ENCODE measurements at places on chromosomes 3 and 15.
A peak's percentile ranks its signal among the peaks of the same experiment; 100 is the strongest.

DNA sequence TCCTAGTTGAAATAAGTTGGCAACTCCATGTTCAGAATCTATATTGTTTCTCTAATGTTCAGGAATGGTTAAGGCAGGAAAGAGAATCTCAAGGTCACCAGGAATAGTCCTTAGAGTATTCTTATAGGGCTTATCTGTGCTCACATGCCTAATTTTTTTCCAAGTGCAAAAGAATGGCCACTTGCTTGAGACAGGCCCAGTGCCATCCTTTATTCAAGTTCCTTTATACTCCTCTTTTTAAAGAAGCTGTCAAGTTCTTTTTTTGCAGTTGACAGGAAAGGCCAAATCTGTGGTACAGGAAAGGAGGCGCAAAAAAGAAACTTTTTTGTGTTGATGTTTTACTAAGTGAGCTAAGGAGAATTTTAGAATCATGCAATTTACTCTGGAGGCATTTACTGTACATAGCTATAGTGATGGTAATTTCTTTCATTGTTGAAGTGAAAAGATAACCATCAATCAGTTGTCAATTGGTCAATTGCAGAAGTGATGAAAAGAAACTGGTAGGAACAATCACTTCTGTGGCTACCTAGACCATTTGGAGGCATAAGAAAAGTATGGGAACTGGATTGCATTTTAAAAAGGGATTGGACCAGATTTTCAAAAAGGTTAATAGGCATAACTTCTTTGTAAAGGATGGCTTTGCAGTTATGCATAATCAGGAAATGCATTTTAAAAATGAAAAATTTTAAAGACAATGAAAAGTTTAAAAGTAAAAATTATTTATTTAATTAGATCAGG lies 102.5 kb upstream of the SOX2 start:
- no peak for DNase-seq

- no peak for DNase-seq
Observed at GRCh38 chr3:121739902-121740301, 9.6 kb downstream of the GOLGB1 start.

- DNase-seq: no peak
Observed at GRCh38 chr3:85594676-85595075, 635.9 kb downstream of the CADM2 start.

- DNase-seq: no peak
Observed at GRCh38 chr15:78339559-78339958, 594 bp upstream of the CRABP1 start.

- no peak for DNase-seq
Observed at GRCh38 chr3:117793622-117794265, 1084.2 kb downstream of the TUSC7 start.

GRCh38 chr3:99972380-99973104 lies 141.8 kb downstream of the FILIP1L start:
- DNase-seq: no peak

DNA sequence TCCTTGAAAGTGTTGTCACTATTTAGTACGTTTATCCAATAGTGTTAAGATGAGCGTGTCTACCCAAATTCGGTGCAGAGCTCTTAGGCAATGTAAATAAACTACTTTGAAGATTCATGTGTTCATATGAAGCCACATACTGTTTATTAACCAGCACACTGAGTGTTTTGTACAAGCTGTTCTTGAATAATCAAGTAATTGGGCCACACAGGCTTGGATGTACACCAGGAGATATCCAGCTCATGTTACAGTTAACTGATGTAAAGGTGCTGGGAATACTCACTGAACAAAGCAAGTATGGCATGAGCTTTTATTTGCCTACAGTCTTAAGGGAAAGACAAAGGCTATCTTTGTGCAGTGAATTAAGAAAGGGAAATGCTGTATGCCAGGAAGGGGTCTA lies 632 bp upstream of the DHX36 start:
- DNase-seq: peak; percentile 29

- no peak for DNase-seq
Observed at GRCh38 chr3:101091489-101091888, 98.3 kb upstream of the ABI3BP start.

GRCh38 chr15:91414124-91414523 lies 314.1 kb downstream of the SV2B start:
- DNase-seq: no peak

GRCh38 chr15:69755551-69756310 lies 303.1 kb downstream of the RPLP1 start:
- DNase-seq: no peak

DNA sequence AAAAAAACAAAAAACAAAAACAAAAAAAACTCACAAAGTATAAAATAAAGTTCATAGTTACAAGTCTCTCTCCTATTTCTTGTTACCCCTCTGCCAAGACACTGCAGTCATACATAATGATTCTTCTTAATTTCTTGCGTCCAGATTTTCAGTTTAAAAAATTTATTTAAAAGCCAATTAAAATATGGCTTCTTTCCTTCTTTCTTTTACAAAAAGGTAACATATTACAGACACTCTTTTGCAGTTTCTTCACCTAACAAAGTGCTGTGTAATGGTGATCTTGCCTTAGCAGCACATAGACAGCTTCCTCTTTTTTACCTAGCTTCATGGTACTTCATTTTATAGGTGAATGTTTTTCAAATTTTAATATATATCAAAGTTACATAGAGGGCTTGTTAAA lies 136.1 kb upstream of the SGO1 start:
- DNase-seq: no peak

- DNase-seq: no peak
Observed at GRCh38 chr3:37707428-37708372, 154.0 kb upstream of the CTDSPL start.

DNA sequence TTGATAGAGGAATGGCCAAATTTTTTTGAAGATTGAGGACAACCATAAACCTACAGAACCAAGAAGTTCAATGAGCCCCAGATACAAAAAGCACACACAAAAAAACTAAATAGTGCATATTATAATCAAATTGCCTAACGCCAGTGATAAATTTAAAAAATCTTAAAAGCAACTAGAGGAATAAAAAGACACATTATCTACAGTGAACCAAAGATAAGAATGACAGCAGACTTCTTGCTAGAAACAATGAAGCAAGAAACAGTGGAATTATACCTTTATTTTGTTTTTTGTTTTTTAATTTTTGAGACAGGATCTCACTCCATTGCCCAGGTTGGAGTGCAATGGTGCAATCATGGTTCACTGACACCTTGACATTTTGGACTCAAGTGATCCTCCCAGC lies 9.9 kb upstream of the SAMD7 start:
- DNase-seq: no peak

DNA sequence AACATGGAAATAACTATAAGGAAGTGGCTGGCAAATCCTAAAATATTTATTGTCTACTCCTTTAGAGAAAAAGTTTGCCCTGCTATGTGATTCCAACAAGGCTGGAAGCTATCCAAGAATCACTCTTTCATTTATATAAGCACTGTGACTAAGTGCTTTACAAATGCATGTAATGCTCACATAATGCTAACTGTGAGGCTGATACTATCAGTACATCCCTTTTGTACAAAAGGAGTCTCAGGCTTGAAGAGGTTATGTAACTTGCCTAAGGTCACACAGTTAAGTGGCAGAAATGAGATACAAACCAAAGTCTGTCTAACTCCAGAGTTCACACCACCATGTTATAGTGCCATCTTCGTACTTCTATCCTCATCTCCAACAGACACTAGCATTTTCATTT lies 17.0 kb downstream of the TOPBP1 start:
- peak; percentile 79 for DNase-seq

DNA sequence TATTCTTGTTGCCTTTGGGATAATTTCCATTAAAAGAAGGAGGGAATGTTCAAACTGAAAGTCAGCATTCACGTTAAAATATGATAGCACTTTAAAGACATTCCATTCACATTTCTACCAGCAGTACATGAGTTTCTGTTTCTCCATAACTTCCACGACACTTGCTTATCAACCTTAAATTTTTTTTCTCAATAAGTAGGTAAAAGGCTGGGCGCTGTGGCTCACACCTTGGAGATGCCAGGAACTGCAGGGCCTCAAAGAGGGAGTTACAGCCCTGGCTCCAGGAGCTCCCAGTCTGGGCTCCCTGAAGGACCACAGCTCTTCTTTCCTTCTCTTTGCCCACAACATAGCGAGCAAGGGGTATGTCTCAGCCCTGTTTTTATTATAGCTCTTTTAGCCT lies 42.9 kb upstream of the PRR23C start:
- no peak for DNase-seq

DNA sequence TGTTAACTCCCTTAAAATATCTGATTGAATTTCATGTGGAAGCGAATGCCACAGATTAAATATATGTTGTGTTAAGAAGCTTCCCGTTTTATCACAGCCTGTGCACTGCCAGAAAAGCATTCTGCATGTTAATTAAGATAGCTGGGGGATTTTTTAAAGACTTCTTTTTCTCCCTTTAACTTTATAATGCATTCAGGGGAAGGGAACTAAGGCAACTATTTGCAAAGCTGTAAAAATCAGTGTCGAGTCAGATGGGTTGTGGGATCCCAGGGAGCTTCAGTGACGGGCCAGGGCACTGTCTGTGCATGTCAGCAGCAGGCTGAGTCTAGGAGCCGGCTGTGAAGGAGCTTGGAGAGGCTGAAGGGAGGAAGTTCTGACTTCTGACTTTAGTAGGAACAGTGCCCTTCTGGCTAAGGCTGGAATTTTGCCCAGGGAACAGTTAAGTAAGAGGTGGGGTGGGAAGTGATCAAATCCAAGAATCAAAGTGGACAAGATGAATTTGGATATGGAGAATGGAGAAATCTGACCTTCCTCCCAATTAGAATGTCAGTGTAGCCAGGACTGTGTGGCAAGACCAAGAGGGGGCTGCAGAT lies 77.7 kb downstream of the ABHD5 start:
- DNase-seq: no peak

- DNase-seq: peak; percentile 84
Observed at GRCh38 chr3:12730506-12731242, 28.4 kb downstream of the TMEM40 start.

DNA sequence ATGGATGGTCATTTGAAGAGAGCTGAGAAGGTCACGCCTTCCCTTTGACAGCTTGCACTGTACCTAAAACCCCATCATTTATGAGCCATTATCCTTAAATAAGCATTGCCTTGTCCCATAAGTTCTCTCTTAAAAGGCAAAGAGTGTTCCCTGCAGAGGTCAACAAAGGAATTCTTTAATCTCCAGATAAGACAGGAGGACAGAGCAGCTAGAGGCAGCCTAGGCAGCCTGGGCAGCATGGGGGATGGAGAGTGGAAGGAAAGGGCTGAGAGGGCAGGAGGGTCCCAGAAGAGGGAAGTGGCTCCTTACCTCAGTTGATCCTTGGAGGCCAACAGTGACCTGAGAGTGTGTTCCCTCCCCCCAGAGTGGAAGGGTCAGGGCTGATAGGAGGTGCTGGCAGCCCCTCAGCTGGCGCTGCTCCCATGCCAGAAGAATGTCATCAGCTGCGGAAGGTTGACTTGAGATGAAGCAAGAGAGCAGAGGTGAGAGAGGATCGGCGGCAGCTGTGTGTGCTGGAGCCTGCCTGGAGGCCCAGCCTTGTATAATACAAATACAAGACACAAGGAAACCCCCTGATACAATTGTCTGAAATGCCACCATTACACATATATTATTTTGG lies 12.8 kb downstream of the KBTBD13 start:
- DNase-seq: no peak

DNA sequence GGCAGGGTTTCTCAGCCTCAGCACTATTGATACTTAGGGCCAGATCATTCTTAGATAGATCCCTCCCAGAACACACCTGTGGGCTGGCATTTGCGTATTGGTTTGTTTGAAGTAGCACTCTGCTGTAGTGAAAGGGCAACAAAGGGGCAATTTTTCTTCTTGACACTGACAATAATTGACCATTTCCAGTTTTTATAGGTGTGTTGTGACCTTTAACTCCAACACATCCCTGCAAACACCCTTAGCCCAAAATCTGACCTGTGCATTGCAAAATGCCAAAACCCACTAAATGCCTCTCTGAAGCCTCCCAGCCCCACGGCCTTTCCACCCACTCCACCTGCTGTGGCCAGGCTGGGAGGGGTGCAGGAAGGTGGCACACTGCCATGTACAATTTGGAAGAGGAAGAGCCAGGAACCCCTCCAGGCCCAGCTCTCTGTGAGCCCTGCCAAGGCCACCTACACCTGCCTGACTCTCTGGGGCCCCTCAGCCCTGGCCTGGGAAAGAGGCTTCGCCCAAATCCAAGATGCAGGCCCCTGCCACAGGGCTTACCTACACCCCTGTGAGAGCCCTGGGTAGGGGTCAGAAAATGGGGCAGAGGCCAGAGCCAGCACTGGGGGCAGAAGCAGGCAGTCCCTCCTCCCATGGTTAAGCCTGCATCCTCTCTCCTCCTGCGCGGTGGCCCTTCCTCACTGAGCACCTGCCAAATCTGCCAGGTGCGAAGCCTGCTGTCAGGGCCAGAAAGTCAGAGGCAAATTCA lies 9.6 kb upstream of the CYP11A1 start:
- DNase-seq: no peak

DNA sequence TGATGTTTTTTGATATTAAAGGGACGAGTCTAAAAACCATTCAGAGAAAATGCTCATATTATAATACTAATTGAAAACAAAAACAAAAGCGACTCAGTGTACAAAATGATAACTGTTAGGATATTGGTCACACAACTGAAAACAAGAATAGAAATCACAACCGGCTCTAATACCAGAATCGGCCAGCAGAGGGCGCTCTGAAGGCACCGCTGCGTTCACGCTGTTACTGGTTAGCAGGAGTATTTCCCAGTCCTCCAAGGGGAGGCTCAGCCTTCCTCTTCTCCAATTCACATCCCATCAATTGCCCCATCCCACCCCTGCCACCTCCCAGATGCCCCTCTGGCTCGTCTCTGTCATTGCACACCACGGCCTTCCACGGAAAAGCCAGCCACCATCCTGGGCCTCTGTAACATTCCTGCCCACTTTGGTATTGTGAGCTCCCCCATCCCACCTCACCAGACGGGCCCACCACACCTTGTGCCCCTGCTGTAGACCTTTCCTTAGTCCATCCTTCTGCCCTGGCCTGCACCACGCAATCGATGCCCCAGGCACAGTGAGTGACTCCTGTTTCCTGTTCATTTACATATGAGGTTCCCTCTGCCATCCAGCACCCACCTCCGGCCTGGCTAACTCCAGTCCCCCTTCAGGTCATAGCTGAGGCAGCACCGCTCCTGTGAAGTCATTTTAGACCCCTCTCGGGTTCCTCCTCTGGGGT lies 8.5 kb downstream of the FAM107A start:
- DNase-seq: peak; percentile 44

DNA sequence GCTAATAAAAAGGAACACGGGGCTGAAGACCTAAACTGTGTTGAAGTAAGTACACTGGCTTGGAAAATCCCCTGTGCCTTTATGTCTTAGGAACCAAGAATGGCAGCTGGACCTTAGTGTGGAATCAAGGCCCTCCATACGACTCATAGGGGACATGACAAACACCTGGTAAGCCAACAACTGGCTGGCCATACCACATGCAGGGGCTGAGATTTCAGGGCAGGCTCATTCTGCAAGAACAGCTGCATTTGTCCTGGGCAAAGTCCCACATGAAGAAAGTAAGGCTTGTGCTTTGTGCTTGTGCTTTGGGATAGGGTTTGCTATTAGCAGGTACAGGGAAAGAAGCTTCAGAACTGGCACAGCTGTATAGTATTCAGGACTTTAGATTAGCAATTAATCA lies 18.0 kb downstream of the ETV5 start:
- no peak for DNase-seq
